ENCODE measurements at places on chromosomes 7 and 10.
A peak's percentile ranks its signal among the peaks of the same experiment; 100 is the strongest.

DNA sequence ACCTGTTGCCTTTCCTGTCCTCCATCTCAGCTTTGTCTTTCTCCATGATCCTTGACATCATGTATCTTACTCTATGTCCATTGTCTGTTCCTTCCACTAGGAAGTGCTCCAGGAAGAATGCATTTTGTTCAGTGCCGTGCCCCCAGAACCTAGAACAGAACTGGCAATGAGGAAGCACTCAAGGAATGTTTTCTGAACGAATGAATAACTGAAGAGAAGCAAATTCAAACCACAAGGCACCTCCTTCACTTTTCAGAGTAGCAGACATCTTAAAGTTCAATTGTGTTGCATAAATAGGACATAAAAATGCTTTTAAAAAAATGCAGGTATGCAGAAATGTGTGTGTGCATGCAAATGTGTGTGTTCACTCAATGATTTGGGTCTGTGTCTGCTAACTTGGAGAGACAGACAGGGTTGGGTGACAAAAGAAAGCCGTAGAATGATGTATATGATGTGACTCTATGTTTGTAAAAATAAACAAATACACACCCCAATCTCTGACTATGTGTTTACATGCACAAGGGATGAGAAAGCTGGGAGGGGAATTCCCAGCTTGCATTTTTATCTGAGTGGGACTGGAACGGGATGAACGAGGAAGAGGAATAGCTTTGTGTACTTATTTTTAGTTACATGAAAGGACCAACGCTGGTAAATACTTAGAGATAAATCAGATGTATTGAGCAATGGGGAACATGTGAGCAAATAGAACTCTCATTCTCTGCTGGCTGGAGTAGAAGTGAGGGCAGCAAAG lies 237.7 kb downstream of the FANK1 start:
- H3K27me3 ChIP-seq: 0 out of 2 replicates have a peak, but pooled peaks cover 4% of the 10 kb centered on the region
- no peaks in the 10 kb centered on the region for H3K4me1 ChIP-seq
- H3K27ac ChIP-seq: no peak overlapping the region
- no peaks in the 10 kb centered on the region for H3K36me3 ChIP-seq
- DNase-seq: no peak
- no peak overlapping the region for H3K4me3 ChIP-seq

- H3K4me1 ChIP-seq: no peaks in the 10 kb centered on the region
- no peak overlapping the region for H3K4me3 ChIP-seq
- H3K27me3 ChIP-seq: no peaks in the 10 kb centered on the region
- DNase-seq: no peak
- no peak overlapping the region for H3K27ac ChIP-seq
Measured at GRCh38 chr7:145398758-145399157, 562.9 kb upstream of the TPK1 start.

DNA sequence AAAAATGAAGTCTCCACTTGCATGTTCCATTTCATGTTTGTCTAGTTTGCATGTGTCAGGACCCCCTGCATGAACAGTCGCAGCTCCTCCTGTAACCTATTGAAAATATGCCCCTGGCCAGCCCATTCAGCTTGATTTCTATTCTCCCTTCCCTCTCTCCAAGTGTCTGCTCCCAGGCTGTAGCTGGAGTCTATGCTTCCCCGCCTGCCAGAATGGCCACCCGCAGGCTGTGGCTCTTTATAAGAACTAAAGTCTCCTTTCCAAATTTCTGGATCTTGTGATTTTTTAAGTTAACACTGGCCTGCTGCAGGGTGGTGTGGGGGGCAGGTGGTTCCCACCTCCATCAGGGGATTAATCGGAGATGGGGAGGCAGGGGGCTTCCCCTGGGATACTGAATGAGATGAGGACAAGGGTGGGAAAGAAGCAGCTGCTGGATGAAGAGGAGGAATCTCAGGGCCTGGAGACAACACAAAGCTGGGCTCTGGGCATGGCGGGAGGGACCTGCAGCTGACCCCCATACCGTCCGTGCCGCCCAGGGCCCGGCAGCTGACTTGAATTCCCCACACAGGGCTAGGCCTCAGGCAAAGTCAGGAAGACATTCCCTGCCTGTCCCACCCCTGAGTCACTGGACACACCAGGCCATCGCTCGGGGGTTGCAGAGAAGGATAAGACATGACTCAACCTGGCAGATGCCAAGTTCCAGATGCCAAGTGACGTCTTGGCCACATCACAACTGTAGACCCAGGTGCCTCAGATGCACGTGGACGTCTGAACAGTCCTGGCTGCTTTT lies 399.5 kb upstream of the FOXK1 start:
- no peak for DNase-seq
- H3K27me3 ChIP-seq: peaks cover 2% of the 10 kb centered on the region
- no peak overlapping the region for H3K4me3 ChIP-seq
- no peaks in the 10 kb centered on the region for H3K36me3 ChIP-seq
- H3K27ac ChIP-seq: no peak overlapping the region

GRCh38 chr10:61784354-61785133 lies 117.0 kb upstream of the ARID5B start:
- no peak overlapping the region for H3K4me3 ChIP-seq
- no peaks in the 10 kb centered on the region for H3K36me3 ChIP-seq
- peaks cover 82% of the 10 kb centered on the region for H3K4me1 ChIP-seq
- peak; percentile 41 for DNase-seq

DNA sequence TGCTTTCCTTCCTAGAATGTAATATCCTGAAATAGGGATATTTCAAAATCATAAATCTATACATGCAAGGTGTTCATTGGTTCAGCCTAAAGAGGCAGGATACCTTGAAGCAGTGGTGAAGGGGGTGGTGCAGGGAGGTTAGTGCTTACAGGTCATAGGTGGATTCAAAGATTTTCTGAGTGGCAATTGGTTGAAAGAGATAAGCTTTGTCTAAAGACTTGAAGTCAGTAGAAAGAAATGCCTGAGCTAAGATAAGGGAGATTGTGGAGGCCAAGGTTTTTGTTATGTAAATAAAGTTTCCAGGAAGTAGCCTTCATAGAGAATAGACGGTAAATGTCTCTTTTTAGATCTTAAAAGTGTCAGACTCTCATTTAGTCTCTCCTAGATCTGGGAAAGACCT lies 741.2 kb upstream of the ZWINT start:
- H3K27ac ChIP-seq: no peak overlapping the region
- H3K36me3 ChIP-seq: no peaks in the 10 kb centered on the region
- DNase-seq: no peak
- H3K4me1 ChIP-seq: no peaks in the 10 kb centered on the region

All from K562 (cell line).